ENCODE measurements at places on chromosomes 12 and 14.

DNA sequence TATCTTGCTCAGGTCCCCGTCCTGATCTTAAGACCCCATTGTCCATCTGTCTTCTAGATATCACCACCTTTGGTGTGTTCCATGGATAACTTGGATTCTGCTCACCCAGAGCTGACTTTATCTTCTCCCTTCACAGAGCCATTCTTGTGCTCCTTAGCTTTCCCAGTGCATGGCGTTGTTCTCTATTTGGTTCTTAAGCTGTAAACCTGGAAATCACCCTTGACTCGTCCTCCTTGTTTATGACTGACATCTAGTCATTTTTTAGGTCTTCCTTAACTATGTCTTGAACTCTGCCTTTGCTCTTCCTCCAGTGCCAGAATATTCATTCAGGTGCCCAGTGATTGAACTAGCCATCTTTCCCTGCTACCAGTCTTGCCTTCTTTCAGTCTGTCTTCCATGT, 11.7 kb downstream of the STK38L start:
- DNase-seq, result peak; percentile 49

DNA sequence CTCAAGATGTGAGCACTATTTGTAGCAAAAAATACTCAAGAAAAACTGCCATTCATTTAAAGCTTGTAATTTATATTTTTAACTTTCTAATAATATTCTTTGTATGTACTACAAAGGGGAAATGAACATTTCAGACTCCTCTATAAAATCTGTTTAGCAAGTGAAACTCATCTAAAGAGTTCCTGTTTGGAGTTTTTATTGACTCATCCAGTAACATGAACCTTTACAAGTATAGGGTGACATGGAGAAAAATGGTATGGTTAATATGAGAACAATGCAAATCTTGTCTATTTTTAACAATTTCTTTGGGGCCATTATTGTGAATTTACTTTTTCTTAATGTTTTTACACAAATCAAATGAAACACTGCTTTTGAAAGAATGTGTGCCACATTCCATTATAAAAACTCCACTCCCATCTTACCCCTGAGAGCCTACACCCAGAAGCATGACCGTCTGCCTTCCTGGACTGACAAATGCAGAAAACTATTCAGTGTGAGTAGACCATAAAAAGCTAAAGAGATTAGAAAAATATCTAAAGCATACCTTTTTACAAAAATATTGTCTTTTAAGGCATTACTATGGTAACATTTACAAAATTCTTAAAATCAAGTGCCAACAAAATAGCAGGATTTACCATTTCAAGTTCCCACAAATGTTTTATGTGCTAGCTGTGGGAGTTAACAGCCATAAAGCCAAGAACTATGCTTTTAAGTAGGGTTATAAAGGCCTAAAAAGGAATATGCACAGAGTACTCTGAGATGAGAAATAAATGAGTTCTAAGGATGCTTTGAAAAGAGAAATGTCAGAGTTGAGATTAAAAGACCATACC, 144.0 kb downstream of the ADAMTS20 start:
- DNase-seq, result peak; percentile 57

DNA sequence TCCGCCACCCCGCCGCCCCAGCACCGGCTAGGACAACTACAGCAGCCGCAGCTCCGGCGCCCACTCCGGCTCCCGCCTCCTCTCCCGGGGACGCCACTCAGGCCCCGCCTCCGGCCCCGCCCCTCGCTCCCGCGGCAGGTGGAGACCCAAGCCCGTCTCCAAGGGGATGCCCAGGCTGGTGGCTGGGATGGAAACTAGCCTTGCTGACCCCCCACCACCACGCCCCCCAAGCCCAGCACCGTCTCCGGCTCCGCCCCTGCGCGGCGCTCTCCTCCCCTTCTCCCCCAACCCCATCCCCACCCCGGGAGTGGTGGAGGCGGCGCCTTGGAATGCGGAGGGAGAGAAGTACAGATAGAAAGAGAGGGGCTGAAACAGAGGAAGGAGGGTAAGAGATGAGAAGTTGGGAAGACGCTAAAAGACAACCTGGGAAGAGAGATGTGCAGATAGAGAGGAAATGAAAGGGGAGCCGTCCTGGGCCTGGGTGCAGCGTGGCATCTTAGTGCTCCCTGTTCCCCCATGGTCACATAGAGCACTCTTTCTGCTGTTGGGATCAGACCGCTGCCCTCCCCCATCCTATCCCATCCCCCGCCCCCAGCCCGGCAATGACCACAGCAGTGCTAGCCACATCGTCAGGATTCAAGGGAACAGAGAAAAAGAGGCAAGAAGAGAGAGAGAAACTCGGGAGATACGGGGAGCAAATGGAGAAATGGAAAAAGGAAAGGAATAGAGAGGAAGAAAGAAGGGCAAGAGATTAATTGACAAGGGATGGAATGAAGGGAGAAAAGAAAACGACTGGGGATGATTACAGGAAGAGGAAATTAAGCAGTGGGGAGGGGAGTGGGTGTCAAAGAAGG, at the start of gene ITGA7:
Gene ITGA7 (minus strand): TSS at position 64 of the 854 bp plus-strand sequence. CDS start 222 bp downstream, outside the sequence.
- no peak for DNase-seq

DNA sequence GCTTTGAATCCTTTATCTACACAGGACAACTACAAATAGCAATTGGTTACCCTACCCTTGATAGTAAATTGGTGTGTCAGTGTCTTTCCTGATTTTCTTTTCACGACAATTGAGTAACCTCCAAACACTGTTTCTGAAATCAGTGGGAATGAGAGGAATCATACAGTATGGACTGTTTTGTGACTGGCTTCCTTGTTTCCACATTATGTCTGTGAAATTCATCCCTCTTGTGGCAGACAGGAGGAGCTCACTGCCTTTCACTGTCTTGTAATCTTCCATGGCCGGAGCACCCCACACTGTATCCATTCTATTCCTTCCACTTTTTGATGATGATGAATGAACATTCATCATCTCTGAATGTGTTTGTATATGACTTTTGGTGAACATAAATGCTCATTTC, 164.0 kb upstream of the PZP start:
- peak; percentile 33 for DNase-seq

- DNase-seq, result no peak
These were observed at the start of gene SPTB for GRCh38 chr14:64879635-64880220. TSS of gene SPTB (minus strand) at chr14:64879907. CDS start at chr14:64823094, 56,813 bp downstream.

DNA sequence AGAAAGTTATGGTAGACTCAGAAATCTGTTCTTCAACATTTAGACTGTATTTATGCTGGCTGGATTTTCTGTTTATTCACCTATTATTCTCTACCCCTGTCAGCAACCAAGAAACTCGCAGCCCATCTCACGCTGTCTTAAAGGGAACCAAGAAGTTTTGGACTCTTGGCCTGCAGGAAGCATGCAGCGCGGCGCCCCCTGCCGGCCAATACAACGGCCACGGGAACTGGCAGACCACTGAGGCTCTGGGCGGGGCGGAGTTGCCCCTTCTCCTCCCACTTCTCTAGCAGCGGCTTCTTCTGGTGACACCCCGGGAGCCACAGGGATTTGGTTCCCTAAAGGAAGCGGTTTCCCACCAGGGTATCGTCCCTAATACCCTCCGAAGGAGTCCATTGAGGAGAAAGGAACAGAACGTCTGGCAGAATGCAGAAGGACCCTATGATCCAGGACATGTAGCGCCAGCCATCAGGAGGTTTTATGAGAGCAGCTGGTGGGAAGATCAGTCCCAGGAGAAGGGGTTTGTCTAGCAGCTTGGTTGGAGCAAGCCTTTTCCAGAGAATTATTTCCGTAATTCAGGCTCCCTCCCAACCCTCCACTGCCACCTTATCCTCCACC, 21.0 kb upstream of the RNASE2 start:
- peak; percentile 34 for DNase-seq

- no peak for DNase-seq
These were observed 222.1 kb upstream of the HMGA2 start for GRCh38 chr12:65602253-65602609.

- DNase-seq, result no peak
These were observed 196.9 kb upstream of the NOVA1 start for GRCh38 chr14:26794731-26795130.

- no peak for DNase-seq
These were observed 19.4 kb downstream of the PPP2R5C start for GRCh38 chr14:101780887-101781239.

Data from inflammatory macrophage treated with lipopolysaccharide for 4 hours (primary cell).